ENCODE measurements at places on chromosomes 2 and 18.

- no peak for DNase-seq
Observed at GRCh38 chr18:63290166-63290820, 29.3 kb downstream of the BCL2 start.

- DNase-seq = no peak
Observed at GRCh38 chr2:231877533-231878456, 48.4 kb downstream of the NPPC start.

DNA sequence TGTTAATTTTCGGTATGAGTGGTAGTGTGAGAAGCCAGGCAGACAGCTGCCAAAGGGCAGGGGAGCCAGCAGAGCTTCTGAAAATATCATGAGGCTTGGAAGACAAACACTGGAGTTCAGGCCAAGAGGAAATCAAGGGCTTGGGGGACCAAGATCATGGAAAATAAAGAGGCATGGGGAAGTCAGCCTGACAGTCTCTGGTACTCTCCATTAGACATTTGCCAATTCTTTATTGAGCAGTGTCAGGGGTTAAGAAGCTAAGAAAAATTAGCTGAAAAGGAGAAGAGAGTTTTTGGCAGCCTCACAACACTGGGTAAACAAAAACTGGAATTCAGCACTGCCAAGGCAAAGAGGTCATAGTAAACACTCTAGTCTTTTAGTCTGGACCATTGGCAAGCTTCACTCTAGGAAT lies 612.7 kb downstream of the EPHA4 start:
- DNase-seq = no peak

DNA sequence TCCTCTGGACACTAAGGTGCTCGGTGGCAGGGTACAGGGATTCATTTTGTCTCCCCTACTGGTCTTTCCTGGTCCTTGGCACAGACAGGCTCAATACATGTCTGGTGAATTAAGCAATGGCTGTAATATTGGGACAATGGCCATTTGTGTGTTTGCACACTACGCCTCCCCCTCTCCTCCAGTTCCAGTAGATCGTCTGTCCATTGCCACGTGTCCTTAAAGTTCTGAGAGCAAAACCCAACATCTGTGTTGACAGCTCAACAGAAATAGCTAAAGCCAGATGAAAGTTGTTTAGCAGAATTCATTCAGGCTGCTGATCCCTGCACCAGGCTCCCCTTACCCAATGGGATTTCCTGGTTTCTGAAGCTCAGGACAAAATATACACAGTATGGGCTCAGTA lies 9.0 kb upstream of the FABP1 start:
- no peak for DNase-seq

- no peak for DNase-seq
Observed at GRCh38 chr18:56470406-56471351, 167.7 kb downstream of the TXNL1 start.
